Coronary artery (tissue), 2 donors: ENCODE measurements at places on chromosomes 5 and 9.

- peak; percentile 22 for DNase-seq
Measured at GRCh38 chr5:3595006-3595961, at the start of gene IRX1. TSS of gene IRX1 (plus strand) at chr5:3595832. CDS start at chr5:3596106, 274 bp downstream.

DNA sequence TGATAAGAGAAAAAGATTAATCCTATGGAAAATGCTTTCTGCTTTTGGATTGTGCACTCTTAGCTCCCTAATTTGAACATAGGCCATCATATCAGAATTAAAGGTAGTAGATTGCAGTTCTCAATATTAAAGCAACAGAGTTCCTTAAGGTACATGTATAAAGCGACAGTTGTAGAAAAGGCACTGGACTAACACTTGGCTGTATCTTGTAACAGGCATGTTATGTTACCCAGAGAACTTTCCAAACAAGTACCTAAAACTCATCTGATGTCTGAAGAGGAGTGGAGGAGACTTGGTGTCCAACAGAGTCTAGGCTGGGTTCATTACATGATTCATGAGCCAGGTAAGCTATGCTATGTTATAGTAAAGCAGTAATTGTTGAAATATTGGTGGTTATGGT, 3.3 kb upstream of the SECISBP2 start:
- no peak for DNase-seq

GRCh38 chr5:14267166-14267838, 124.2 kb downstream of the TRIO start:
- no peak for DNase-seq

- DNase-seq = no peak
Measured at GRCh38 chr5:84425365-84425881, 40.7 kb upstream of the EDIL3 start.

GRCh38 chr9:93945400-93946337, 9.5 kb downstream of the BARX1 start:
- no peak for DNase-seq

DNA sequence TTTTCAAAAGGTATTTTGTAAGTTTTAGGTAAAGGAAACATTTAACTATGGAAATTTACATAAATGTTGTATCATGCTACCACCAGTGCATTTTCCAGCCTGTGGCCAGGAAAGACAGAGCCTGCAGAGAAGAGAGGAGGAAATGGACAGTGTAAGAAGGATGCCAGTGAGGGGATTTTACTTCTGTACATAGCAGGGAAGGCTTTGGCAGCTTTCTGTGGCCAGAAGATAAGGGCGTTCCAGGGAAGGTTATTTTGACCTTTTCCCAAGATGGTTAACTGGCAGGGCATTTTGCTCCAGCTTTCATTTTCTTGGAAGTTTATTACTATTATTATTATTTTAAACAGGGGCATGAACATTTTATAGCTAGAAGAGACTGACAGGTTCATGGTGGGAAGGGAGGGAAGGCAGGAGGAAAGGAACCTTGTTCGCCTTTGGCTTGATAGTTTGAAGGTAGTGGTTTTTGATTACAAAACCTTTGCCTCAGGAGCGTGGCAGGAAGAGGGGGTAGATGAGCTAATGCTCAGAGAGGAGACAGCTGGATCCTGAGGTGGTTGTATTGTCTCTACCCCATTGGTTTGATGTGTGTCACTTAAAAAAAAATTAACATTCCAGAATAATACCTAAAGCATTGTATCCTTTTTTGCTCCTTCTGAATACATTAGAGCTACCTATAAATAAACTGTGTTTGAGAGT, 4.1 kb downstream of the ISOC1 start:
- DNase-seq = no peak

- DNase-seq = no peak
Measured at GRCh38 chr9:14903040-14903439, 7.2 kb downstream of the FREM1 start.

DNA sequence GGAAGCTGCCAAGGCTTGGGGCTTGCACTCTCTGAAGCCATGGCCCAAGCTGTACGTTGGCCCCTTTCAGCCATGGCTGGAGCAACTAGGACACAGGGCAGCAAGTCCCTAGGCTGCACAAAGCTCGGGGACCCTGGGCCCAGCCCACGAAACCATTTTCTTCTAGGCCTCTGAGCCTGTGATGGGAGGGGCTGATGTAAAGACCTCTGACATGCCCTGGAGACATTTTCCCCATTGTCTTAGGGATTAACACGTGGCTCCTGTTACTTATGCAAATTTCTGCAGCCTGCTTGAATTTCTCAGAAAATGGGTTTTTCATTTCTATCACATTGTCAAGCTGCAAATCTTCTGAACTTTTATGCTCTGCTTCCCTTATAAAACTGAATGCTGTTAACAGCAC, 83.0 kb upstream of the DAP start:
- no peak for DNase-seq

- DNase-seq = no peak
Measured at GRCh38 chr9:16090907-16091629, 538.2 kb downstream of the CCDC171 start.

GRCh38 chr5:94395468-94395867, 222.9 kb downstream of the KIAA0825 start:
- no peak for DNase-seq
